Cortex of kidney (tissue), 1 donor: ENCODE measurements at places on chromosomes 7 and 10.

DNA sequence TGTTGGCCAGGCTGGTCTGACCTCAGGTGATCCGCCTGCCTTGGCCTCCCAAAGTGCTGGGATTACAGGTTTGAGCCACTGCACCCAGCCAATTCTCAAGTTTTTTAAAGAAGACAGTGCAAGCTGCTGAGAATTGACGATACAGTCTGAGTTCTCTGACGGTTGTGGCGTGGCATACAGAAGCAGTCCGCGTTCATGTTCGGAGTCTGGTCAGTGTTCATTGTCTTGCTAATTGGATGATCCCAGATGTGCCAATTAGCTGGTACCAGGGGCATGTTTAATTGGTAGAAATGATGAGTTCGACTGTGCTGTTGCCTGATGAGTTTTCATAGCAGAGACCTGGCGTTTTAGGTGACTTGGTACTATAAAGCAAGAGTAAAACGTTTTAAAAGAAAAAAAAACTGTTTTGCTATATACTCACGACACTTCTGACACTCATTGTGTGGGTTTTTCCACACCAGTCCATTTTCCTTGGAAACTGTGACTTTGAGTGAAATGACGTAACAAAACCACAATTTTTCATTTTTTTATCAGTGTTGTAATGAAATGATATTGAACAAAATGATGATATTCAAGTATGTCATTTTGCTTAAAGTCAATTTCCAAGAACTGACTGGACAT is 32.3 kb downstream of the CAMK1D start:
- no peak for DNase-seq

DNA sequence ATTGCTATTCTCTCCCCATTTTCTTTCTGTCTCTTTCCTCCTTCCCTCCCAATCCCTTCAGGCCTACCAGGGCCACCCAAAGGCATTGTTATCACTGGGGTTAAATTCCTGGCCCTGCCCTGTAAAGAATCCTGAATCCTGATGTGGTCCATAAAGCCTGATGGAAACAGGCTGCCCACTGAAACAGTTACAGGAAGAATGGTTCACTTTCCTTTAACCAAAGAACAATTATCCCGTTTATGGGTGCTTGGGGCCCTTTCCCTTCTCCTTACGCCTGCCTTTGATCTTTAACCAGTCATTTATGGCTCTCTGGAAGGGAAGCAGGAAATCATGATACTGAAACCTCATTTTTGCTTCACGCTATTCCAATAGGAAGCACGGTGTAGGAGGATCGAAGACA is 273.1 kb upstream of the NEBL start:
- DNase-seq, result no peak

DNA sequence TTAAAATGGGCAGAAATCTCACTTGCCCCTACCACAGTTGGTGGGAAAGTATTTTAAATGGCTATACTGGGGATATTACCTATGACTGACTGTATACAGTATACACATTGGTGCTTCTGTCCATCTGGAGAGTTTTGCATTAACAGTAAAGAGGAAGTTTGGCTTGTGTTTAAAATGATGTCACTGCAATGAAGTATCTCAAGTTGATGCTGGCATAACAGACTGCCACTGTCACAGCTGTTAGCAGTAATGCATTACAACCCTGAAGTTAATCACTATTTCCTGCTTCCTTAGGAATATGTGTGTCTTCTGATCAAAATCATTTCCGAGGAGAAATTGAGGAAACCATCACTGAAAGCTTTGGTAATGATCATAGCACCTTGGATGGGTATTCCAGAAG is 1.9 kb downstream of the DKK1 start:
- no peak for DNase-seq

- no peak for DNase-seq
These were observed 223.7 kb downstream of the MTERF1 start for GRCh38 chr7:91656541-91657482.

- no peak for DNase-seq
These were observed 124.6 kb upstream of the MBL2 start for GRCh38 chr10:52897162-52897561.
